ENCODE measurements at places on chromosomes 5 and 9.
A peak's percentile ranks its signal among the peaks of the same experiment; 100 is the strongest.

DNA sequence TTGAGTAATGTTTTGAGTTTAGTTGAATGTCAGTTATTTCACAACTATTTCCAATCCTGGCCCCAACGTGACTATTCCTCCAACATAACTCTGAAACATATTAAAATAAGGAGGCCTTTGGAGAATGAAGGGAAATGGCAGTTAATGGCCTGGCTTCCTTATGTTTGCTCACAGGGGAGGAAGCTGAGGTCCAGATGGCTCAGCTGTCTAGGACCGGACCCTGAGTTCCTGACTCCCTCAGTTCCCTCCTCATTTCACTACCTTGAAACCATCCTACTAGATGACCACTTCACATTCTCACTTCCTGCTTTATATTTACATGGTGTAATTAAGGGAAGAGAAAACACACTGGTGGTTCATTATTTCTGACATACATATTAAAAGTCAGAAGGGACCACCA is 6.6 kb downstream of the OTULINL start:
- DNase-seq: no peak

GRCh38 chr5:153900703-153901395 is 137.9 kb downstream of the FAM114A2 start:
- DNase-seq: no peak

- peak; percentile 52 for DNase-seq
Measured at GRCh38 chr5:62306896-62307689, 1.1 kb downstream of the KIF2A start.

DNA sequence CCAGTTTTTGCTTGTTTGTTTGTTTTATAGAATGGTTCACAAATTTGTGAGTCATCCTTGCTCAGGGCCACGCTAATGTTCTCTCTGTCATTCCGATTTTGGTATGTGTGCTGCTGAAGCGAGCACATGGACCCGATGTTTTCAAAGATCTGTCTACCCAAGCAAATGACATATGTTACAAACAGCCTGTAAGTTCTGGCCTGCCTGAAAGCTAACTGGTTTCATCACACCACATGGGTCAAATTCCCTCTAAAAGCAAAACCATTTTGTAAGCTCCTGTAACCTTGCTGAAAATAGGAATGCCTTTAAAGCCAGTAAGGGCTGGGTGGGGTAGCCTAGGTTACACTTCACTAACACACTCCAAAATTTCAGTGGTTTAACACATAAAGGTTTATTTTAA is 25.4 kb downstream of the DMRT3 start:
- no peak for DNase-seq

DNA sequence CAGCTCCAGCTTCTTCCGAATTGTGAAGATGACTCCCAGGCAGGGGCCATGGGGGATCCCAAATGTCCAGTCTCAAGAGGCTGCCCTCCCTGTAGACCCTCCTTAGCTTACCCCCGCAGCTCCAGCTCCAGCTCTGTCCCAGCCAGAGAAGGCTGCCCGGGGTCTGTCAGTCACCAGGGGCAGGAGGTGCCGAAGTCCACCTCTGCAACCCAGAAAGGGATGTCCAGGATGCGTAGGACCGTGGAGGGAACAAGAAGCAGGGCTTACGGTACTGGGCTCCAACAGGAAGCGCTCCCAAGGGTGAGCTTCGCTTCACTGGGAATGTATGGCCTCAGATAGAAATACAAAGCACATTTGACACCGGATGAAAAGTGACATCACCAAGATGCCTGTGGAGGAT is 6.0 kb downstream of the IPPK start:
- no peak for DNase-seq

DNA sequence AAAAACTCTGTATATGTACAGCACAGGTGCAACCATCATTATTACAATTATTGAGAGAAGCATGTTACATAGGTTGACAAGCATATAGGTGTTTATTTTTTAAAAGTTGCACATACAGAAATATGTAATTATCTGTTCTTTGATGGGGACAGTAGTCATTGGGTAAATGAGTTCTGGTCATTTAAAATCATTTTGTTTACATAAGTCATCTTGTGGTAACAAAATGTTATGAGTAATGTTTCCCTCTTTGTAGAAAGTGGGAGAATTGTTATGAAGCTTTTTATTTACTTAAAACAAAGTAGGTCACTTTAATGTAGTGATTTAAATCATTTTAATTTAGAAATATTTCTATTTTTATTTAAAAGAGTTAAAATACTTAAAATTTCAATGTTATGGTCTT is 33.8 kb upstream of the FBXL17 start:
- DNase-seq: no peak

DNA sequence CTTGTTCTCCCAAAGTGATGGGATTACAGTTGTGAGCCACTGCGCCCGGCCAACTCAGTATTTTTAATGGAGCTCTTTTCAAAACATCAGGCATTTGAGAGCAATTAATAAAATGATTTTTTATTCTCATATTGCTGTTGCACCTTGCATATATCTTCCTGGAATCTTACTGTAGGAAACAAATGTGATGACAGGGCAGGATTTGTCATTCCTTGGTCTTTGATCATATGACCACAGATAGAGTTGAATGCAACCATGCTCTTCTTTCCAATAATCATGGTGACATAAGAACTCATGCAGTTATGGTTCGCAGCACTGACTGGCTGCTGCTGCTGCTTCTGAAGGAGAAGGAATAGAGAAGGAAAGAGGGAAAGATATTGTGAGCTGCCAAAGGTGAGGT is 28.1 kb downstream of the CARTPT start:
- no peak for DNase-seq

DNA sequence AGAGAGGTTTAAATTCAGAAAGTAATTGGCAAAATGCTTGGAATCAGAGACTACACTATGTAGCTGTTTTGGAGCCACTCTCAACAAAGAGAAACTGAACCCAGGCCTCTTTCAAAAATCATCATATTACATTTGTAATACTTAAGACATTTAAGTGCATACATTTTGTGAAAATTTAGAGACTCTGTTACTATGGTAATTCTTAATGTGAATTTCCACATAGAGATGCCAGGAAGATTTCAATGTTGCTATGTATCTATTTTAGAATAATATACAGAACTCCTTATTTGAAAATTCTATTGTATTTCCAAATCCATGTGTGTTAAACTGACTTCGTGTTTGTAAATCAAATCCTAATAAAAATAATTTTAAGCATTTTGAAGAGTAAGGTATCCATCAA is 1260.9 kb upstream of the C9orf72 start:
- no peak for DNase-seq

- no peak for DNase-seq
Measured at GRCh38 chr9:86977205-86977835, 30.0 kb upstream of the GAS1 start.

- DNase-seq: peak; percentile 67
Measured at GRCh38 chr9:127905788-127906191, 6.4 kb upstream of the ST6GALNAC6 start.

DNA sequence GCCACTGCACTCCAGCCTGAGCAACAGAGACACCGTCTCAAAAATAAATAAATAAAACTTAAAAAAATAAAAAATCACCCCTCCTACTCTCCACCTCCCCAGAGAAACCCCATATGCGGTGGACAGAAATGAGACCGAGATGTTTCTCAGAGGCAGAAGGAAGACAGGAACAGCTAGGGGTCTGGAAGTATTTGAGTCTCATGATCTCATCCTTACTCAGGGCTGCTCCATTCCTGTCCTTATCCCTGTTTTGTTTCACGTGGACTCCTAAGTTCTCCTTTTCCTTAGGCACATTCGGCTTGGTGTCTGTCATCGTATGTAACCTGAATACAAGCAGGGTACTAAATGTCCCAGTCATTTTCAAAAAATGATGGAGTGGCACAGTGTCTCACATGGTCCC is 76.1 kb downstream of the C9orf50 start:
- DNase-seq: no peak

DNA sequence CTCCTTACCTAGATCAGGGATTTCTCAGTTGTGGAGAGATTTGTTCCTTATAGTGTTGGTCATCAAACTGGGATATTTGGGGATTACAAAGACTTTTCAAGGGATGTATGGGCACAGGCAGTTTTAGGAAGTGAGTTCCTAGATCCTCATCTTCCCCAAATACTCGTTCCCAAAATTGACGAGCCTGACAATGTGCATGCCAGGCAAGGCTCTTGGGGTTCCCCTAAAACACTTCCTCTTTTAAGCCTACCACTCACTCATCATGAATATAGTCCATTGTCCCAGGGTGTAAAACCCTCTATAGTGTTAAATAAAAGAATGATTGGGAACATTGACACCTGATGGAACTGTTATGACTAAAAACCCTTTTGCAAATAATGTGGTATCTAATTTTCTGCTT is 26.4 kb downstream of the PDCD1LG2 start:
- DNase-seq: no peak

DNA sequence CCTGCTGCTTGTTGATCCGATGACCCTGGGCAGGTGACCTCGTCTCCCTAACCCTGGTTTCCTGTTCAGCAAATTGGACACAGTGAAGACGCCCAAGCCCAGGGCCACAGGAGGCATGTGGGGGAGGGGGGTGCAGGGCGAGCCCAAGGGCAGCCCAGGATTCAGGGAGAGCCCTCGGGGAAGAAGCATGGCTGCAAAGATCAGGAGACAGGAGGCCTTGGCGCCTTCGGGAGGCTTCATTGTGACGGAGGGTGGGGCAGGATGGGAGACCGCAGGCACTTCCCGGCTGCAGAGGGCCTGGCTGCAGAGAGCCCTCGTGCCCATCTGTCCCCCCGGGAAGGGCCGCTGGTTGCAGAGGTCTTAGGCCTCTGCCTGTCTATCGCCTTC is 6.2 kb downstream of the ASS1 start:
- DNase-seq: peak; percentile 49

- peak; percentile 22 for DNase-seq
Measured at GRCh38 chr9:101832486-101832885, 94.0 kb upstream of the GRIN3A start.

- DNase-seq: no peak
Measured at GRCh38 chr5:72245546-72245945, 74.5 kb downstream of the MRPS27 start.

DNA sequence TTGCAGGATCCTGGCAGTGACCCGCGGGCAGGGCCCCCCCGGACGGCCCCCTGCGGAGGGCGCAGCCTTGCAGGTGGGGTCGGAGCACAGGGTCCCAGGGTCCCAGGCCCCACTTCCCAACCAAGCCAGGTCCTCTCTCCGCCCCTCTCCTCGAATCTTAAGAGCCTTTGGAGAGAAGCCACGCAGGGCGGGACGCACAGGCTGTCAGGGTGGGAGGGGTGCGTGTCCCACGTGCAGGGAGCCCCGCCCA is 18.4 kb upstream of the EGFL7 start:
- DNase-seq: peak; percentile 89

- no peak for DNase-seq
Measured at GRCh38 chr5:113295111-113295539, 139.7 kb downstream of the TSSK1B start.

DNA sequence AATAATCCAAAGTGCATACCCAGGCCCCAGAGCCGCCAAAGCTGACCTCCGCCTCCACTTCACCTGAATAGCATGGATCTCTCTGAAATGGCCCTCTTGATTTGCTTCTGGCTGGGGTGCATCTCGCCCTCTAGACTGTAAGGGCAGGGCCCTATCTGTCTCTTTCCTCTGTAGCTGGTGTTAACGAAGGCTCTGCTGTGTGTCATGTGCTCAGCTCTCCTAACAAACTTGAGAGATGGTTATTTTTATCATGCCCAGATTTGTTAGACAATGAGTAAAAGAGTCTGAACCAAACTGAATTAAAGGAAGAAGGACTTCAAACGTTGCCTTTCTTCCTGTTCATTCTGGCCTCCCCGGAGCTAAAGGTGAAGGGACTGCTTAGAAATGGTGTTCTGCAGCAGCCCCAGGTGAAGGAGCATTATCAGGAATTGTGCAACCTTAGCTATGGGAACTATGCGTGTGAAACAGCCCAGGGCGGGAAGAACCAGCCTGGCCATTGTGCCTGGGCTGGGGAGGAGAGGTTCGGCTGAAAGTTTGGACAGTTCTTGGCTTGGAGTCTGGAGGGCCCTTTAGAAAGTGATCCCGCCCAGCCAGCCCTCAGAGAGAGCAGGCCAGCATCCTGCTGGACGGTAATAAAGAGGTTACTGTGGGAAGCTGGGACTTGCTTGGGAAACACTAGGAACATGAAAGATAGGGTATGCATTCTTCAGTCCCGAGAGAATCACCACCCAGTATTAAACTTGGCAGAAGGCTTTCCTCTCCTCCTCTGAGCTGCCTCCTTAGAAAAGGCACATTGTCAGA is 73.5 kb downstream of the WWC1 start:
- no peak for DNase-seq

DNA sequence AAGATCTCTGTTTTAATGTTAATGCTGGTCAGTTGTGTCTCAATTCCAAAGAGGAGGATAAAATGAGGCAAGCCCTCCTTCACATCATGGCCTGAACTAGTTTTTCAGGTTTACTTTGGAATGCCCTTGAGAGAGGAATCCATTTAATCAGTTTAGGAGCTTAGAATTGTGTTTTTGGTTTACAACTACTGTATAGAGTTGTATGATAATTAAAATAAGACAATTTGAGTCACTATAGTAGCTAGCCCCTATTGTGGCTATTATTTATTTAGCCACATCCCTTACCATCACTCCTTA is 107.8 kb upstream of the PRLR start:
- no peak for DNase-seq

DNA sequence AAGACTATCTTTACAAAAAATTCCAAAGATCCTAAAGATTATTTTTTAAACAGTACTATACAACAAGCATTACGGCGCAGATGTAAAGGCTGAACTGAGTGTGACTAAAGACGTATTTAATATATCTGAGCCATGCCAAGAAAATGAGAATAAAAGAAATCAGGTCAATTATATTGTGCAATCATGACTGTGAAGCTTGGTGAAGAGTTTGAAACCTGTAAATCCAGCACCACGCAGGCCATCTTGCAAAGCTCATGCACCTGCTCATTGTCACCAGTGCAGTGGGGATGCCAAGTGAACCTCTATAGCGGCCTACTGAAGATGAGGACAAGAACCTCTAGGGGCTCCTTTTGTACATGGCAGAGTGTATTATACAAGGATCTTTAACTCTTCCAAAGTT is 89.0 kb downstream of the ANKH start:
- no peak for DNase-seq

DNA sequence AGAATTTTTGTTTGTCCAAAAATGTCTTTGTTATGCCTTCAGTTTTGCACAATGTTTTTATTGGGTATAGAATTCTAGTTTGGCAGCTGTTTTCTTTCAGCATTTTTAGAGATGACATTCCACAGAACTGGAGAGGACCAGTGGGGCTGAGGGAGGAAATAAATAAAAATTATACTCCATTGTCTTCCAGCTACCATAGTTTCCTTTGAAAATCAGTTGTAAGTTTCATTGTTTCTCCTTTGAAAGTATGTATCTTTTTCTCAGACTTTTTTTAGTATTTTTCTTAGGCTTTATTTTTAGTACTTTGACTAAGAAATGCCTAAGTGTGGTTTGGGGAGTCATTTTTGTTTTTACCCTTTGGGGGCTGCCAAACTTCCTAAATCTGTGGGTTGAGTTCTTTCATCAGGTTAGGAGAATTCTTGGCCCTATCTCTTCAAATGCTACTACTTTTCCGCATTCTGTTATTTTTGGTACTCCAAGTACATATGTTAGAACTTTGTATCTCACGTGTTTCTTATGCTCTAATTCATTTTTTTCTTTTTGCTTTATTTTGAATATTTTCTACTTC is 15.2 kb upstream of the FBLL1 start:
- DNase-seq: no peak

Measured in colonic mucosa (tissue), 4 donors.